ENCODE measurements at places on chromosomes 6 and 20.

DNA sequence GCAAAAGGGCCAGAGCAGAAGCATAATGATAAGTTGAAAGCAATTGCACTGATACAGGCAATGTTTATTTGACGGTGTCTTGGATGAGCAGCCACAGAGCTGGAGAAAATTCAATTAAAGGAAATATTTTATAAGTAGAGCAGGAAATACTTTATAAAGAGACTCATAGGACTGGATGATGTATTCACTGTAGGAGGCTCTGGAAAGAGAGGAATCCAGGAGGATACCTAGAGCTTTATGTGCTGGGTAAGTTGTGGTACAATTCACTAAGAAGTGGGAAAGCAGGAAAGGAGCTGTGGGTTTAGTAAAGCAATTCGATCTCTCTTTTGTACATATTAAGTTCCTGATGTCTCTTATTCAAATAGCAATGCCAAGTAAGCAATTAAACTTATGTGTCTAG lies 86.3 kb downstream of the C6orf118 start:
- DNase-seq = no peak

- no peak for DNase-seq
Measured at GRCh38 chr6:87277123-87277522, 45.3 kb upstream of the SMIM8 start.

- no peak for DNase-seq
Measured at GRCh38 chr20:31642837-31643236, 5.1 kb downstream of the COX4I2 start.

GRCh38 chr6:40251637-40252300 lies 317.5 kb upstream of the MOCS1 start:
- DNase-seq = peak; percentile 88

DNA sequence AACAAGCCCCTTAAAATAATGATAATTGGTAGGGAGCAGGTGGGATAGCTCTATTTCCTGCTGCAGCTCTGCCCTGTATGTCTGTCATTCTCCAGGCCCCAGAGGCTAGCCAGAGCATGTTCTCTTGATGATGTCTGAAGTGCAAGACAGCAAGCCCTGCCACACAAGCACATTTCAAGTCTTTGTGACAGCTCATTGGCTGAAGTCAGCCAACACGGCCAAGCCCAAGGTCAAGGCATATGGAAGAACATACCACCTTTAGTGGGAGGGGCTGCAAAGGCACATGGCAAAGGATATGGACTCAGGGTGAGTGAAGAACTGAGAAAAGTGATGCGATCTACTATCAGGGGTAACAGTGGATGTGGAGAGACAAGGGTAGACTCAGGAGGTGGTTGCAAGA lies 116.1 kb downstream of the PRND start:
- DNase-seq = no peak

DNA sequence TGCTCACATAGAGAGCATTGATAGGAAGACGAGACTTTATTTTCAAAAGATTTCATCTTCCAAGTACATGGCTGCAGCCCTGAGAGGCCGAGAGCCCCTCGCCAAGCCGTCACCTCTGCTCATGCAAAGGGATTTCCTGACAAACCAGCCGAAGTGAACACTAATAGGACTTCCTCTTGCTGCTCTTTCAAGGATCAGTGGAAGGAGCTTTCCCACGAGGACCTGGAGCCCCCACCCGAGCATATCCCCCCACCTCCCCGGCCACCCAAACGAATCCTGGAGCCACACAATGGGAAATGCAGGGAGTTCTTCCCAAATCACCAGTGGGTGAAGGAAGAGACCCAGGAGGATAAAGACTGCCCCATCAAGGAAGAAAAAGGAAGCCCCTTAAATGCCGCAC lies 69.3 kb downstream of the PTPN1 start:
- DNase-seq = no peak

DNA sequence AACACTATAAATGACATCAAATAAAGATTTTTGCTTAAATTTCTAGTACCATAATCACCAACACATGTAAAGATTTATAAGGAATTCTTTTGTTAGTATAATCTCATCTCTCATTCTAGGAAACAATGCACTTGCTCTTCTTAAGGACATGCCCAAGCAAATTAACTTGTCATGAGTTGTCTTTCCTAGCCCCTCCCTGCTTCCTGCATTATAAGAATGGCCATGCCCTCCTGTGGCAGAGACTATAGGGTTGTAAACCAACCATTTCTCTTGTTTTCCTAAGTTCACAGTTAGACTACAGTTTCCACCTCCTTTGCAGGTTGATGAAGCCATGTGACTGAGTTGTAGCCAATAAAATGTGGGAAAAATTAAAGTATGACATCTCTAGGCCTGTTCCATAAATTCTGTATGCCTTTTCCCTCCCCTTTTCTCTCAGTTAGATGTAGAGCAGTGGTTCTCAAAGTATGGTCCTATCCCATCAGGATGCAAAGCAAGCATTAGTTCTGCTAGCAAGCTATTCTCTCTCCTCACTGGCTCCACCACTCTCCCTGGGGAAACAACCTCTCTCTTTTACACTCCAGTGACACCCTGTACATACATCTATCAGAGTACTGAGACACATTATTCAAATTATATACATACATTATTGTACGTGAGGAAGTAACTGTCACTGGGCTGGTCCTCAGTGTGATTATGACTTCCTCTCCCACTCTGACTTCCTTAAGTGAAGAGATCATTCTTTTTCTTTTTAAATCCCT lies 295.0 kb downstream of the PKHD1 start:
- DNase-seq = no peak

GRCh38 chr20:40776466-40777457 lies 87.7 kb upstream of the MAFB start:
- no peak for DNase-seq

DNA sequence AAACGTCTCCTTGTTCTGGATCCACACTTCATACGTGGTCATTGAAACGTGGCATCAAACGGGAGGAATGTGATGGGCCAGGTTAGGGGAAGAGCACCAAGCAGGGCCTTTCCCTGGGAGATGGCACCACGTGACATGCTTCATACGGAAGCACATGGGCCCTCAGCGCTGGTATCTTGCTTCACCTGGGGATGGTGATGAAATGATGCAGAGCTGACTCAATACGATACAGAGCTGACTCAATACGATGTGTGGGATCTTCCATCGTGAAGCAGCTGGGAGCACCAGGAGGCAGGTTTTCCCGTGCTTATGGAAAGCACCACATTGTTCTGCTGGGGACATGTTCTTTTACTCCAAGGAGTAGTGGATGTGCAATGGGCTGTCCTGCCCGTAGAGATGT lies 22.5 kb upstream of the TAGAP start:
- DNase-seq = no peak

- no peak for DNase-seq
Measured at GRCh38 chr20:52766645-52767435, 205.3 kb upstream of the TSHZ2 start.

DNA sequence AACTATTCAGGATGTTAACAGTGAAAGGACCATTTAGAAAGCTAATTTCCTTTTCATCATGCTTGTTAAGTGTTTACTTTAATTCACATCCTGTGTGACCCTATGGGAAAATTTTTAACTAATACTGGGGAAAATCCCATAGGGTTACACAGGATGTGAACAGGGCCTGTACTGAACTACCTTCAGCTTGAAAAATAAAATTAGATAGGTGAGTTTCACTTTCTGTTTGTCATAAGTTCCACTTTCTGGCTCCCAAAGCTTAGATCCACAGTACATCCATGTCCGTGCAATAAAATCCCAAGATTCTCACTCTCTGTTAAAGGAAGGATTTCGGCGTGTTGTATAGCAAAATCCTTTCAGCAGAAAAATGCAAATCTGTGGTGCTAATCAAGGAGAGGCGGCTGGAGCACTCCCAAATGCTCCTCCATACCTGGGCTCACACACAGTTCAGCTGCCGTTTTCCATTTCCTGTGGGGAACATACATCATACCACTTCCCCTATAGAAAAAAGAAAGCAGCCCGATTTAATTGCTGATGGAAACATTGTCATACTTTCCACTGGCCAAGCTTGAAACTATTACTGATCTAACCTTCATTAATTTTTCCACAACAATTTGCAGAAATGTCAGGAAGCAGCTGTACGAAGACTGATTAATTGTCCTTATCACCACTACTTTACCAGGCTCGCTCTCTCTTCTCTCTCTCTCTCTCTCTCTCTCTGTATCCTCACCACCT lies 125.2 kb downstream of the HIVEP2 start:
- peak; percentile 33 for DNase-seq

DNA sequence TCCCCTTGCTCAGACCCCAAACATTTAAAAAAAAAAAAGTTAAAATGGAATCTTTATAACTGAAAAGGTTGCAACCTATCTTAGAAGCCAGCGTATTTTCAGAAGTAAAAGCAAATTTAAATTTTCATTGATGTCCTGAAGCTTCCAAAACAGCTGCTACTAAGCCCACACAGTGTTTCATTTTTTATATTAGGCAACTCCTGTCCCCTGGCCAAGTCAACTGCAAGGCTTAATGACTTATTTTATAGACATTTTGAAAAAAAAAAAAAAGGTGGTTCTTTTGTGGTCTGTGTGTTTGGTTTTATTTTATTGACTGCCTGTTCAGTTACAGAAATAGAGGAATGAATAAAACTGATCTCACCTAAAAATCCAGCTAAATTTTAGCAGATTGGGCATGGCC lies 13.0 kb downstream of the CFAP61 start:
- no peak for DNase-seq

DNA sequence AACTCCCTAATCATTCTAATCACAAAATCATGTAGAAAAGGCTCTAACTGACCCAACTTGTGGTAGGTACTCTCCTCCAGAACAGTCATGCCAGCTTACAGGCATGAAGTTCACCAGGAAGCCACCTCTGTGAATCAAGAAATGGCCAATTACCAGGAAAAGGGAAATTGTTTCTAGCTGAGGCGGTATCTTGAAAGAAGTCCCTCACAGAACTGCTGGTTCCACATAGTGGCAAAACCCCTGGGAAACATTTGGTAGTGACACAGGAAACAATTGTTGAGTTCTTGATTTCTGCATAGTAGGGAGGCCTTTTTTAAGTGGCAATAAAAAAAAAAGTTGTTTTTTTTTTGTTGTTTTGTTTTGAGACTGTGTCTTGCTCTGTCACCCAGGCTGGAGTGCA lies 3.4 kb upstream of the ZHX3 start:
- DNase-seq = no peak

DNA sequence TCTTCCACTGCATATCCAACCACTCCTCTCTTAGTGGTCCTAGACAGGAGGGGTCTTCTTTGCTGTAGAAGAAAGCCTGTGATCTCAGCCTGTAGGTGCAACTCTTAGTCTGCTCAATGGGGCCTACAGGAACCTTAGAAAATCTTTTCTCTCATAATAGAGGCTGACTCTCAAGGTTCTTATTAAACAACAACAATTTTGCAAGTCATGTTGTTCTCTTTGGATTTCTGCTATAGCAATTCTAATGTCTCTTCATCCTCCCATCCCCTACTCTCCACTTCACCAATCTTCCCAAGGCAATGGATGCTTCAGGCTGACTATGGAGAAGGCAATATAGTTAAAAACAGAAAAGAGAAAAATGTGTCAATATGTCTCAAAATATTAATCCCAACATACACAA lies 40.8 kb upstream of the SPTLC3 start:
- no peak for DNase-seq

Measured in DMS79 treated with DMSO at 0.1 percent for 48 hours (cell line).